NCI-H1092 (cell line): ENCODE measurements at places on chromosomes 6 and 20.

- DNase-seq: no peak
Measured at GRCh38 chr6:54191461-54191860, 80.2 kb downstream of the MLIP start.

DNA sequence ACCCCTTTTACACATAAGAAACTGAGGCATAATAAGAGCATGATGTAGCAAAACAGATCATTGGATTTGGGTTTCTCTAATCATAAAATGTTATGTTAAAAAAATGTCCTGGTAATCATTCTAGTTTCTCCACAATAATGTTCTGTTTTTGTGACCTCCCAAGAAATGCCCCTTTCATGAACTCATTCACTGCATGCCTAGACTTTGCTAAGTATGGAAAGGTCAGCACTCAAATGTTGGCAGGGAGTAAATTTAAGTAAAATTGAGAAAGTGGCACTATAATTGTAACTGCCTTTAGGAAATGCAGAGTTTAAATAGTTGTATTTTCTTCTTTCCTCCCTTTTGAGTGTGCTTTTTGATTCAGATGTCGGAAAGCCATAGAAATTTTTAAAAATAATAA lies 48.5 kb upstream of the ID4 start:
- no peak for DNase-seq

DNA sequence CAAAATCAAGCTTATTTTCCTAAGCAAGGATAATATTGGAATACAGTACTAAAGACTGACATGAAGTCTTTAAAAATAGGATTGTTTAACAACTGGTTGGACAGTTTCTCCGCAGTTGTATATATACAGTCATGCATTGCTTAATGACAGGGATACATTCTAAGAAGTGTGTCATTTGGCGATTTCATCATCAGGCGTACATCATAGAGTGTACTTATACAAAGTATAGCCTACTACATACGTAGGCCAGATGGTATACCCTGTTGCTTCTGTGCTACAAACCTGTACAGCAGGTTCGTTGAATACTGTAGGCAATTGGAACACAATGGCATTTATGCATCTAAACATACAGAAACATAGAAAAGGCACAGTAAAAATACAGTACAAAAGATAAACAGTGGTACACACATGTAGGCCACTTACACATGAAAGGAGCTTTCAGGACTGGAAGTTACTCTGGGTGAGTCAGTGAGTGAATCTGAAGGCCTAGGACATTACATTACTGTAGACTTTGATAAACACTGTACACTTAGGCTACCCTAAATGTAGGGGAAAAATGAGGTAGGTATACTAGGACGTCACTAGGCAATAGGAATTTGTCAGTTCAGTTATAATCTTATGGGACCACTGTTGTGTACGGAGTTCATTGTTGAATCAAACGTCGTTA lies 20.1 kb downstream of the HECA start:
- no peak for DNase-seq

DNA sequence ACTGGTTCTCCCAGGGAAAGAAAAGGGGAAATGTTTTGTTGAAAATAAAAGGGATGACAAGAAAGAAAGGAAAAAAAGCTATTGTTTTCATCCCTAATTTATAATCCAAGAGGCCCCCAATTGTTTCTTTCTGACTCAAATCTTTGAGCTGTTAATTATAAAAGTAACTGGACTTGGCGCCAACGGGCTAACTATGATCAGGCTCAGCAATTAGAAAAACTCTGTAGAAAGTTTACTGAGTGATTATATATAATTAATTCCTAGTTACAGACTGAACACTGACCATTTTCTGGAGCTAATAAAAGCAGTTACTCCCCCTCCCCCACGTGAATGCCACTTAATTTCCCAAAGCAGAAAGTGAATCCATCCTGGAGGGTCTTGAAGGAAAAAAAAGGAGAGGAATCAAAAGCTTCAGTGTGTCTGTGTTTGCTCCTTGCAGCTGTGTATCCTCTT lies 3.2 kb downstream of the ZMYND8 start:
- no peak for DNase-seq

- DNase-seq: no peak
Measured at GRCh38 chr6:139409026-139409425, 34.6 kb upstream of the CITED2 start.

- DNase-seq: no peak
Measured at GRCh38 chr20:24766826-24767622, 182.0 kb upstream of the CST7 start.

DNA sequence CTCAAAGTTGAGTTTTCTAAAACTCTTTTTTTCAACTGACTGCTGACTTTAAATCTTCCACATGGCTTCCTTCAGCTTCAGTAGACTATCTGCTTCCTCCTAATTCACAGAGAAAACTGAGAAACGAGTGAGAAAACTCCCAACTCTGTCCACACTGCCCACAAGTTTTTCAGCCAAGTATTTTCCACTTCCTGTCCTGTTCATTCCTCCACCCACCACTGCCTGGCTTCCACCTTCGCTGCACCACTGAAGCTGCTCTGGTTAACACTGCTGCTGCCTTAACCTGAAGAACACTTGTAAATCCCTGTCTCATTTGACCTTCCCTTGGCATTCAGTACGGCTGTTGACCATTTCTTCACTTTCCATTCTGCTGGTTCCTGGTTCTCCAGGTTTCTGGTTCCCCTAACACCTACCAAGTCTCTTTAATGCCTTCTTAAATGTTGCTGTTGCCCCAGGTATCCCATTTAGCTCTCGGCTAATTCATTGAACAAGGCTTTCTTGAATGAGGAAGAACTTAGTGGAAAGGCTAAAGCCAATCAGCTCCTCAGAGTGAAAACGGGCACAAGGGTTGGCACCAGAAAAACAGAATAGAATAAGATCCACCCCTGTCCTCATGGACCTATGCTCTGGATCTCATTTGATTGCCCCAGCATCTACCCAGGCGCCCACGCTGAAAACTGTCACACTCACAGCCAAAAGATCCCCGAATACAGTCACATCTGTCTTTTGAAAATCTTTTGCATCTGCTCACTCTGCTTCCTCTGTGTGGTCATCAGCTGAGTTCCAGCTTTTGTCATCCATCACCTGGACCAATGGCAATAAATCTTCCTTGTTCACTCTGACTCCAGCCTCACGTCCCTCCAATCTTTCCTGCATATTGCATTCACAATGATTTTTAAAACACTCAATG lies 104.4 kb upstream of the TAB2 start:
- no peak for DNase-seq

GRCh38 chr6:40038626-40039025 lies 104.4 kb upstream of the MOCS1 start:
- no peak for DNase-seq

- no peak for DNase-seq
Measured at GRCh38 chr6:104579310-104579863, 280.3 kb downstream of the HACE1 start.

DNA sequence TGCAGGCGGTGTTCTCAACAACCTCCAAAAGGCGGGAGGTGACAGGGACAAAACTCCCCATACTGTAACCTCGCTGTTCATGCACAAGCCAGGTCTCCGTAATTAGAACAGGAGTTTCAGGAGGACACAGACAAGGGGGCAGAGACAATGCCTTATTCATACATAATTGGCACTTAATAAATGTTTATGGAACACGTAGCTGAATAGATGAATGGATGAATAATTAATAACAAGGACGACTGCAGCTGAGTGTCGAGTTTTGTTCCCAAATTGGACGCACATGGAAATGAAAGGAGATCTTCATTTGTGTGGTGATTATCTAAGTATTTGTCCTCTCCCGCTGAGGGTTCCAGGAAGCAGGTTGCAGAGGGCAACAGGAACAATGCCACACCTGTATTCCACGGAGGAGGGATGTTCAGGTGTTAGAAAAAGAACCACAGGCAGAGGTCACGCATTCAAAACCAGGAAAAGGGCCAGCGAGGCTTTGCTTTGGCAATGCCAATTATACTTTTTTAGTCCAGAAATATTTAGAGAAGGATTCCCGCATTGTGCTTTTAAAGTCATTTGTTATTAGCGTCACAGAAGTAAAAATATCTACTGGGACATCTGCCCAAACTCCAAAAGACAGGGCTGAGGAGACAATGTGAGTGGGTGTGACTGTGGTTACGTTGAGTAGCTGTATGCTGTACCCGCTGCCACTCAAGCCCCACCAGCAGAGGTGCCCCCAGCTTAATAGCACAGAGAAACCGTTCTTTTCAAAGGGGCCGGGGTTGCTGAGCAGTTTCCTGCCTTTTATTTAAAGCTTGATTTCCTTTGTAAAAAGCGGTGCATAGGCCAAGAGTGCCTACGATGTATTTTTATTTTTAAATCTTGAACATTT lies 123.3 kb downstream of the PXDC1 start:
- no peak for DNase-seq

DNA sequence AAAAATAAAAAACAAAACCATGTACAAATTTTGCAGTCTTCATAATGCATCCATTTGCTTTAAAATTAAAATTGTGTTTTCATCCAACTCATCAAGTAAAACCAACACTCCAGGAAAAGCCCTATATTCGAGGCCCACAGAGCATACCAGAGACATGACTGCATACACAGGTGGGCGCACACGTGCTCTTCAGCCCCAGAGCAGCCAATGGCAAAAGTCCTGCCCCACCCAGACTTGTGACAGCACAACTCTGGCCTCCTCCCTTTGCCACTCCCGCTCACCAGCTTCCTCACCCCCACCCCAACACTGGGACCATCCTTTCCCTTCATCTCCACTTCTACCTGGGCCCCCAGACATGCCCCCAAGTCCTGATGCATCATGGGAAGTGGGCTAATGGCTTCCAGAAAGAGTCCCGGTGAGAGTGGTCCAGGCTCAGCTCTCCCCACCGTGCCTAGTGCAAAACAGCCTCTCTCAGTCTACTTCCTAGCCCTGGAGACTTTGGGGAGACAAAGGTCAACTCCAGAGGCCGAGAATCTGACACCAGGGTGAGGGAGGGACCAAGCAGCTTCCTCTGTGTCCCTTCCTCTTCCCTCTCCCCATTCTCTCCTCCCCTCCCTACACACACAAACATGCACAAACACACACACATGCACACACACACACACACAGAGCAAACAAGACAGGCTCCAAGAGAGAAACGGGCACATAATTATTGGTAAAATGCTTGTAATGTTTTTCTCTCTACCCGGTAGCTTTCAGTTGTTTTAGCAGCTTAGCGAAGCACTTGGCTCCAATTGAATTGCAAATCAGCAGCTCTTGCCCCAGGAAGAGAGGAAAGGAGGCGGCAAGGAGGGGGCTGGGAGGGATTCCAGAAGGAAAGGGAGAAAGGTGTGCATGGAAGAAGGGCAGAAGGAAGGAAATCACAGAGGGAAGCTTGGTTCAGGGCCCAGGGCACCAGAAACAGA lies 14.3 kb downstream of the GRM4 start:
- DNase-seq: no peak

DNA sequence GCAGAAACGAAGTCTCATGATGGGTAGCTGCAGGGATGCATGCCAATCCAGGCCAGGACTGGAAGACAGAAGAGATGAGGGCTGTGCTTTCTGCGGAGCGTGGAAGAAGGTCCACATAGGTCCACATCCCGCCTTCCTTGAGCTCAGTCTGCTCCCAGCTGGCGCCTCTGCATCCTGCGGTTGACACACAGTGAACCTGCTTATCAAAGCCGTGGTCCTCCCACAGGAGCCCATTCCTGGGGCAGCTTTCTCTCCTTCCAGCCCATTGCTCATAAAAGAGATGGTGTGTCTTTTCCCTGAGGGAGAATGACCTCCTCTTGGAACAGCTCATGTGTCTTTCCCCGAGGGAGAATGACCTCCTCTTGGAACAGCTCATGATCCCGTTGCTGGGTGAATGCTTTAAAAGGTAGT lies 225.4 kb downstream of the CDH4 start:
- DNase-seq: no peak

DNA sequence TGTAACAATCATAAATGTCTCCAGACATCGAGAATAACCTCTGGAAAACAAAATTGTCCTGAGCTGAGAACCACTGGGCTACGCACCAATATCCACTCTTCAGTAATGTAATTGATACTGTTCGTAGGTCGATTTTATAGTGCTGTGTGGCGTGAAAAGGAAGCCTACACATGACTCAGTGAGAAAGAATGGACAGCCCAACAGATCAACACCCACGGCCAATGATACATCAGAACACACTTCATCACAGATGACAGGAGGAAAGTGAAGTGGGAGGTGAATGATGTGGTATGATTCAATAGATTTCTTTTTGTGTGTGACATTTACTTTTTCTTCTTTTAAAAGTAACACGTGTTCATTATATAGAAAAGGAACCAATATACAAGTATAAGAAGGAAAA lies 93.5 kb downstream of the RPS12 start:
- no peak for DNase-seq

- no peak for DNase-seq
Measured at GRCh38 chr20:61134296-61135030, 117.6 kb upstream of the CDH4 start.

GRCh38 chr6:162688751-162689345 lies 38.7 kb downstream of the PRKN start:
- no peak for DNase-seq

GRCh38 chr20:46638134-46638897 lies 12.9 kb downstream of the SLC13A3 start:
- DNase-seq: no peak

GRCh38 chr6:44575644-44576043 lies 188.1 kb downstream of the CDC5L start:
- no peak for DNase-seq

GRCh38 chr20:19621072-19621471 lies 137.0 kb upstream of the RIN2 start:
- DNase-seq: no peak

DNA sequence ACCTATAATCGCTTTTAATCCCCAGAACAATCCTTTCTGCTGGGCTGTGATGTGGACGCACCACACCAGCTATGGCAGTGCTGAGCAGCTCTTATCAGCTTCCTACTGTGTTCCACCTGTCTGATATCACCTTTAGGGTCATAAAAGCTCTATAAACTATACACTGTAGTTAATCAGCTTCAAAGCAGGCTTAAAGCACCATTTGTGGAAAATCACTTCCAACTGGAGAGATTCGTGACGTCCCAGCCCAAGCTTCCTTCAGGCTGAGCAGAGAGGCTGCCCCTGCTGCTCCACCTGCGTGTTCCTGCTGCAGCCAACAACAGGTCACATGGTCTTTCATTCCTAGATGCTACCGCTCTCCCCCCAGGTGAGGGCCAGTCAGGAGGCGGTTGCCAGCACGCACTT lies 156.5 kb downstream of the SMOC2 start:
- DNase-seq: no peak

- no peak for DNase-seq
Measured at GRCh38 chr20:53581444-53582250, 12.0 kb downstream of the ZNF217 start.

DNA sequence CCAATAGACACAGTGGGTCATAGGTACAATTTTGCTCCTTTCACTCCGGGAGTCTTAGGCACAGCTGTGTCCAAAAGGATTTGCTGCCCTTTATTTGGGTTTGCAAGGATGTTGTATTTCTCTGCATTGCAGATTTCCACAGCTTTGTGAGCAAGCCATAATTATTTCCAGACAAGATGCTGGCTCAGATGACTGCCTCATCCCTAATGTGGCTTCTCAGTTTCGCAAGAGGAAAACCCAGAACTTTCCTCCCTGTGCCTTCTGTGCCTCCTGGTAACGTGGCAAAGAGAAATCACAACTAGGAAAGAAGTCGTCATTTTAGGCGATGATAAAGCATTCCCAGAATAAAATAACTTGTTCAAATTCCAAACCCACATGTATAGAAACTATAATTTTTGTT lies 33.7 kb downstream of the FAM50B start:
- no peak for DNase-seq
